KBM-7 (cell line): ENCODE measurements at places on chromosomes 6 and 20.

DNA sequence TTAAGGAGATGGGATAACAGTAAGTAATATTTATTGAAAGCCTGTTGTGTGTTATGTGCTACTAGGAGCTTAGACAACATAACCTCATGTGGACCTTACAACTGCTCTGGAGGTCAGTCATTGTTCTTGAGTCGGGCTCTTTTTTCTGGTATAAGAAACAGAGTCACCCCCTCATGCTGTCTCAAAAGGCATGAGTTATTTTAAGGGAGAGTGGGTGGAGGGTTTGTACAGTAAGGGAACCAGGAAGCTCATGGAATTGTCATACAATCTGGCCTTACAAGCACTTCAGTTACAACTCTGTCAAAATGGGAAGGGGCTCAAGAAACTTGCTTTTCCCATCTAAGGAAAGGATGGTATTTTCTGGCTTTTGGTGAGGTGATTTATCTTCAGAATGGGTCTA is 16.5 kb upstream of the DSE start:
- DNase-seq, result no peak

GRCh38 chr20:45363611-45364492 is 896 bp downstream of the SYS1 start:
- no peak for DNase-seq

DNA sequence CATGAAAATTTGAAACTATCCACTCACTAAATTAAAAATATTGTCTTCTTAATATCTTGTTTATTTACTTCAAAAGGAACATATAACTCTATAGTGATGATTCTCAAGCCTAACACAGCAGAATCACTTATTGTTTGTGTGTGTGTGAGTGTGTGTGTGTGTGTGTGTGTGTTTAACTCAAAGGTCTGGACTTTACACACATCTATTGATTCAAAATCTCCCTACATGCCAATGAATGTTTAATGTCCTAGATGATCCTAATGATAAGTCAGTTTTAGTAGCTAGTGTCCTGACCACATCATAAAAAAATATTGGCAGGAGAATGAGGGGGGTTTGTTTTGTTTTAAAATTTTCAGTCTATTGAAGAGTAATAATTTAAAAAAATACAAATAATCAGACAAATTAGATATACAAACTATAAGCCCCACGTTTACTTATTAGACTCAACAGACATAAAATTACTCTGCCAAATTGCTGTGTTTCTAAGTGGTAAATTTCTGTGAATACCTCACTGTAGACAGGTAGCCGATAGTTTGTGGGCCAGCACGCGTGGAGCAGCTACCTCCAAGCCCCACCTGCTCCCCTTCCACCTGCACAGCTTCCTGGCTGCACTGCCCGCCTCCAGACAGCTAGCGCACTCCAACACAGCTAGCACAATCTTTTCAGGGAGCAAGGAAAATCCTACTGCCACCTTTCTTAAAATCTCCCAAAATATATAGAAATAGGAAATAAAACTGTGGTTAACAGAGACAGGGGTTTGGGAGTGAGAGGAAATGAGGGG is 349.6 kb downstream of the PKHD1 start:
- no peak for DNase-seq

GRCh38 chr6:551405-551804 is 105.5 kb downstream of the HUS1B start:
- DNase-seq, result peak; percentile 15

DNA sequence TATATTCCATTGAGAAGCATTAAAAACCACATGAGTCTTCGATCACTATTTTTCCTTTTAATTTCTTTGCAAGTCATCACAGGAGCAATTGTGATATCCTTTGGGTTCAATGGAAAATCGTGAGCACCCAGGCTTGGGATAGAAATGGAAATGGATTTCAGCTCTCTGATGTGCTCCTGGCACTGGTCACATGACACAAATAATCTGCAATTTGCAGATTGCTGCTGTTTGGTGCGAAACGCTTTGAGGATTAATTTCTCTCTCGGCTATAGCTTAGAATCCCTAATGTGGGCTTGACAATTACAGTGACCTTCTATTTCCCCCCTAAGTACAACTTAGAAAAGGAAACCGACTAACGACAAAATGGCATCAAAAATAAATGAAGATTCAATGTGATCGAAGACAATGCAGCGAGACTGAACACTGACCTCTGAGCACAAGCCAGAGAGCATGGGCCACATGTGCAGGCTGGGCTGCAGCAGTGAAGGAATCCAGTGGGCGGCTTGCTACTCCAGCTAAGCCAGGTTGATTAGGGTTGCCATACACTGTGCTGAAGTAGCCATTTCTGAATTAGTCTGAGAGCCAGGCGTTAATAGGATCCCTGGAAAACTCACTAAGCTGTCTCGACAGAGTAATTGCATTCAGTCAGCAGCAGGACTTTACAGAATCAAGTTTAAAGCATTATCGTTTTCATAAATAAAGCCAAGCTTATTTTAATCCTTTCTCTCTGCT is 301.8 kb upstream of the AGPAT4 start:
- DNase-seq, result no peak

GRCh38 chr6:35146453-35146852 is 5.3 kb upstream of the TCP11 start:
- DNase-seq, result peak; percentile 55
